ENCODE measurements at places on chromosomes 12 and 14. TPM values are rescaled to one million over a fixed set of nuclear protein-coding genes. Genes with fewer than 3 reads are reported as not detected.

CCDC177 gene
- total RNA-seq: not detected

DNA sequence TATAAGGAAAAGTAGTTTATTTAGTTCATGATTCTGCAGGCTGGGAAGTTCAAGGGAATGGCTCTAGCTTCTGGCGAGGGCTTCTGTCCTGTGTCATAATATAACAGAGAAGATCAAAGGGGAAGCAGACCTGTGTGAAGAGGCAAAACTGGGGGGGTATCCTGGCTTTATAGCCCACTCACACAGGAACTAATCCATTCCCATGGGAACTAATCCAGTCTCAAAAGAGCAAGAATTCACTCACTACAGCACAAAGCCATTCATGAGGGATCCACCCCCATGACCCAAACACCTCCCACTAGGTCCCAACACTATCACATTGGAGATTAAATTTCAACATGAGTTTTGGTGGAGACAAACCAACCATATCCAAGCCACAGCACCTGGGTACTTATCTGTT is 6.9 kb downstream of the ALDH6A1 start:
- no peak for DNase-seq

PPP1R1A gene
- total RNA-seq: not detected

CD4 gene
- total RNA-seq: 1.9 TPM

DNA sequence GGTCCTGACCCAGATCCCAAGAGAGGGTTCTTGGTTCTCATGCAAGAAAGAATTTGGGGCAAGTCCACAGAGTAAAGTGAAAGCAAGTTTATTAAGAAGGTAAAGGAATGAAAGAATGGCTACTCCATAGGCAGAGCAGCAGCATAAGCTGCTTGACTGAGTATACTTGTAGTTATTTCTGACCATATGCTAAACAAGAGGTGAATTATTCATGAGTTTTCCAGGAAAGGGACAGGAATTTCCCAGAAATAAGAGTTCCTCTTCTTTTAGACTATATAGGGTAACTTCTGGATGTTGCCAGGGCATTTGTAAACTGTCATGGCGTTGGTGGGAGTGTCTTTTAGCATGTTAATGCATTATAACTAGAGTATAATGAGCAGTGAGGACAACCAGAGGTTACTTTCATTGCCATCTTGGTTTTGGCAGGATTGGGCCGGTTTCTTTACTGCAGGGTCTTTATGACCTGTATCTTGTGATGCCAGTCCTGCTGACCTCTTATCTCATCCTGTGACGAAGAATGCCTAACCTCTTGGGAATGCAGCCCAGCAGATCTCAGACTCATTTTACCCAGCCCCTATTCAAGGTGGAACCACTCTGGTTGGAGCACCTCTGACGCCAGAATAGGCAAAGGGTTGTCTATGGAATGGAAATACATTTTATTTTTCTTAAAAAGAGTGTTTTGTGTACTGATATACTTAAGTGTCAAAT is 113.8 kb downstream of the OTOGL start:
- no peak for DNase-seq

ZC2HC1C gene
- total RNA-seq: 0.64 TPM

GRCh38 chr14:50056435-50056834 is 59.9 kb downstream of the VCPKMT start:
- no peak for DNase-seq

DNA sequence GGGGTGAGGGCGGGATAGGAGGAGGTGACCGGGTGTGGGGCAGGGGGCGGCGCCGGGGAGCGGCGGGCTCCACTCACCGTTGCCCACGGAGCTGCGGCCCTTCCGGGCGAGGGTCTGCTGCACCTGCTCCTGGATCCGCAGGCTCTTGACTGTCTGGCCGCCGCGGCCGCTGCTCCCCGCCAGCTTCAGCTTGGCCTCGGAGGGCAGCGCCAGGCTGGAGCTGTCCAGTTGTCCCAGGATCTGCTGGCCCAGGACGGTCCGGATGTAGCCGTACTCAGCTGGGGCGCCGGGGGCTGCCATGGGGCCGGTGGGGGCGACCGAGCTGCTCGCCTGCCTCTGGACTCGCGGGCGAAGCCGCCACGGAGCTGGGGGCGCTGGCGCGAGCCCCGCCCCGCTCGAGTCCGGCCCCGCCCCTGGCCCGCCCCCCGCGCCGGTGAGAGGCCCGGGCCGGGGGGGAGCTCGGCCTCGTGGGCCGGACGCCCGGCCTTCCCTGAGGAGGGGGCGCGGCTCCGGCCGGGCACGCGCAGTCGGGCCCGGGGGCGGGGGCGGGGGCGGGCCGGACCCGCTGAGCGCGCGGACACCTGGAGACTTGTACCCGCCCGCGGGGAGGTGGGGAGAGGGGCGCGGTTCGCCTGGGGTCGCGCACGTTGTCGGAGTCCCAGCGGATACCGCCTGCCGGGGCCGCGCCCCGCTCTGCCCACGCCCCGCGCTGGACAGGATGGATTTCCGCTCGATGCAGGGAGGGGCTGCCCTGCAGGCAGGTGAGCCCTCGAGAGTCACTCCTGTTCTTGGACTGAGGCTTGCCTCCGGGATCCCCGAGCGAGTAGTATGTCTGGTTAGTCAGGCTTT is at the start of gene PKP2:
Gene PKP2 (minus strand): TSS at position 346 of the 849 bp plus-strand sequence. CDS start 46 bp downstream, at position 300.
- peak; percentile 27 for DNase-seq

- no peak for DNase-seq
Measured at GRCh38 chr12:44021471-44021971, 185.6 kb downstream of the TMEM117 start.

- DNase-seq: no peak
Measured at GRCh38 chr14:99173506-99173905, 98.5 kb downstream of the BCL11B start.

GRCh38 chr12:75260316-75260715 is 50.7 kb upstream of the KCNC2 start:
- peak; percentile 47 for DNase-seq

- no peak for DNase-seq
Measured at GRCh38 chr12:82625523-82625922, 61.2 kb upstream of the TMTC2 start.

NYNRIN gene
- total RNA-seq: 11.6 TPM

KICS2 gene
- total RNA-seq: 9.0 TPM

SLC2A3 gene
- 91.5 TPM for total RNA-seq

CDKN1B gene
- 53.1 TPM for total RNA-seq

KLHDC1 gene
- total RNA-seq: 2.6 TPM

CCDC196 gene
- not detected for total RNA-seq

DNA sequence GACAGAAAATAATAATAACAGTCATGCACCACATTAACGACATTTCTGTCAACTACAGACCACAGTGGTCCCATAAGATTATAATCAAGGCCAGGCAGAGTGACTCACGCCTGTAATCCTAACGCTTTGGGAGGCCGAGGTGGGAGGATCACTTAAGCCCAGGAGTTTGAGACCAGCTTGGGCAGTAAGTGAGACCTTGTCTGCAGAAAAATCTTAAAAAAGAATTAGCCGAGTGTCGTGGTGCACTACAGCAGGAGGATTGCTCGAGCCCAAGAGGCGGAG is 8.6 kb downstream of the NAB2 start:
- no peak for DNase-seq

GRCh38 chr14:36671149-36671548 is 9.5 kb downstream of the PAX9 start:
- DNase-seq: no peak

- DNase-seq: peak; percentile 58
Measured at GRCh38 chr14:35113308-35113950, 8.4 kb downstream of the PPP2R3C start.

MTRFR gene
- total RNA-seq: 9.0 TPM

DNA sequence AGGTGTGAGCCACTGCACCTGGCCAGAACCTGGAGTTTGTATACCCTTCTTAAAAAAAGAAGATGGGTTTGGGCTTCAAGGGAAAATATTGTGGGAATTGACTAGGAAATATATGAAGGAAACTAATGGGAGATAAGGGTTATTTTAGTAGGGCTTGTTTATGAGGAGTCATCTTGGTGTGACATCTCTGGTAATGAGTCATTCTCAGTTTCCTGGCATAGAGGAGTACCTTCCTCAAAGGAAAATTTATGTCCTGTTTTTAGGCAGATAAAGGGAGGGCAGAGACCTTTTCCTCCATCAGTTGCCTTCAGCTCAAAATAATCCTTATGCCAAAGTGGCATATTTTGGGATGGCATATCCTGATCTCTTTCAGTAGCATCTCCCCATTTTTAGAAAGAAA is 30.6 kb upstream of the NFKBIA start:
- no peak for DNase-seq

GRCh38 chr12:92876496-92876895 is 52.6 kb downstream of the EEA1 start:
- DNase-seq: no peak

DNA sequence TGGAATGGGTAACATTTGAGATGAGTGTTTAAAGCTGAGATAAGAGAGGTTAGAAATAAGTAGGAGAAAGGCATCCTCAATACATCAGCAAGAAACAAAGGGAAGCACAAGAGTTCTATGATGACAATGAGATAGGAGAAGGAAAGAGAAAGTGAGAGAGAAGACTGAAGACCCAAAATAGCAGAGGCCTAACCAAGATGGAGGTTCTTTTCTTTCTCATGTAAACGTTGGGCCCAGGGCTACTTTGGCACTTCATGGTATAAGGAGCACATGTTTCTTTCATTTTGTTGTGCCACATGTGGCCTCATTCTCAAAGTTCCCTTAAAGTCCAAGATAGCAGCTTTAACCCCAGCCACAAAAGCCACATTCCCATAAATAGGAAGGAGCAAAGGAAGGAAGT is 120.5 kb upstream of the RMST start:
- DNase-seq: no peak

DNA sequence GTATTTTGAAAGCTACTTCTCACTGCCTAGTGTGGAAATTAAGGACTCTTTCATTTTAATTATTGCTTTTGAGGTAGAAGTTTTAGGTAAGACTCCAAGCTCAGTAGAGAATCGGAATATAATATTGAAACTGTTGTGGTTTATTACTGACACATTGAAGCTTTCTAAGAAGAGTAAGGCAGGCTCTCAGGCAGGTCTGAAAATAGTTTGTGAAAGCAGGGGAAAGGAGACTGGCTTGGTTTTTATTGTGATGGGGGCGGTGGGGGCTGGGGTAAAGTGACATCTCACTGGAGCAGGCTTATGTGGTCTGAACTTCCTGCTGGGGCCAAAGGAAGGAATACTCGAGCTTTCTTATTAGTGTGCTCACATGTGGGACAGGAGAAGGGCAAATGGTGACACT is 79.5 kb downstream of the OTOGL start:
- DNase-seq: no peak

CRIP2 gene
- total RNA-seq: 8.6 TPM

CFAP73 gene
- total RNA-seq: not detected

DNA sequence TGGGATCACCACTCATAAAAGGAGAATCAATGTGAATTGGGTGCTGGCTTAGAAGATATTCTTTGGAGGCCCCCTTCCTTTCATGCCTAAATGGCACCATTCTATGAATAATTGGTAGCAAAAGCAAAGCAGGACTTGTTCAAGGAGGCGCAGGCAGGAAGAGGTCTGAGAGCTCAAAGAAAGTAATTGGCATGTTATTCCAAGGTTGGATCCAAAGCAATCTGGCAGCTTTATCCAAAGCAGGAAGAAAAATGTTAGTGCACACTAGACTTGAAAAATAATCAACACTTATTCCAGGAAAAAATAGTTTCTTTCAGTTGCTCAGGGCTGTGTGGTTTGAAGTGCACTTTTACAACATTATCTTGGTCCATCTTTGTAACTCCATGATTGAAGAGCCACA is 326.4 kb downstream of the NUAK1 start:
- DNase-seq: no peak

DNA sequence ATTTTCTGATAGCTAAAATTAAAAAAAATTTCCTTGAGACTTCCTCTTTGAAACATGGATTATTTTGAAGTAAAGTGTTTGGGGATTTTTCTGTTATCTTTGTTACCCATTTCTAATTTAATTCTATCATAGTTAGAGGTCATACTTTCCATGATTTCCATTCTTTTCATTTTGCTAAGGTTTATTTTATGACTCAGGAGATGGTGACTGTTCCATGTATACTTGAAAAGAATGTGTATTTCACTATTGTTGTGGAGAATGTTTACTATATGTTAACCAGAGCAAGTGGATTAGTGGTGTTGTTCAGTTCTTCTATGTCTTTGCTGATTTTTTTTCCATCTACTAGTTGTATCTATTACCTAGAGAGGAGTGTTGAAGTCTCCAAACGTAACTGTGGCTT is 250.5 kb upstream of the PELI2 start:
- no peak for DNase-seq

GRCh38 chr14:24416932-24417619 is 12.4 kb downstream of the CBLN3 start:
- DNase-seq: no peak

DNA sequence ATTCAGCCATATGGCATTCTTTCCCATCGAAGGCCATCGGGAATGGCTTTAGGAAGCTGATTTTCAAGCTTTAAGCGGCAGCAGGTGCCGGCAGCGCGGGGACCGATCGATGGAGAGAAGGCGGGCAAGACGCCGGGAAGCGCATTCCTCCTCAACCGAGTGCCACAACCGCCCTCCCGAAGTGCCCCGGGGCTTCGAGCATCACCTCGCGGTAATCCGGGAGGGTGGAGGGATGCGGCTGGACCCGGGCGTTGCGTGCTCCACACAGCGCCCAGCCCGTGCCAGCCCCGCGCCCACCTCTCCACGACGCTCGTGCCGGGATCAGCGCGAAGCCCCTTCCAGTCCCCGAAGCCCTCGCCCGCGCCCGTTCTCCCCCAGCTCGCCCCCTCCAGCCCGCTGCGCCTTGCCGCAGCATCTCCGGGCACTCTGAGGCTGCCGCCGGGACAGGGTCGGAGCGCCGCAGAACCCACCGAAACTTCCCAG is 3.2 kb downstream of the USP44 start:
- no peak for DNase-seq

GRCh38 chr12:3295646-3296408 is 195.2 kb upstream of the PRMT8 start:
- peak; percentile 52 for DNase-seq

RIN3 gene
- total RNA-seq: 7.3 TPM

IRAK3 gene
- 2.6 TPM for total RNA-seq

DNA sequence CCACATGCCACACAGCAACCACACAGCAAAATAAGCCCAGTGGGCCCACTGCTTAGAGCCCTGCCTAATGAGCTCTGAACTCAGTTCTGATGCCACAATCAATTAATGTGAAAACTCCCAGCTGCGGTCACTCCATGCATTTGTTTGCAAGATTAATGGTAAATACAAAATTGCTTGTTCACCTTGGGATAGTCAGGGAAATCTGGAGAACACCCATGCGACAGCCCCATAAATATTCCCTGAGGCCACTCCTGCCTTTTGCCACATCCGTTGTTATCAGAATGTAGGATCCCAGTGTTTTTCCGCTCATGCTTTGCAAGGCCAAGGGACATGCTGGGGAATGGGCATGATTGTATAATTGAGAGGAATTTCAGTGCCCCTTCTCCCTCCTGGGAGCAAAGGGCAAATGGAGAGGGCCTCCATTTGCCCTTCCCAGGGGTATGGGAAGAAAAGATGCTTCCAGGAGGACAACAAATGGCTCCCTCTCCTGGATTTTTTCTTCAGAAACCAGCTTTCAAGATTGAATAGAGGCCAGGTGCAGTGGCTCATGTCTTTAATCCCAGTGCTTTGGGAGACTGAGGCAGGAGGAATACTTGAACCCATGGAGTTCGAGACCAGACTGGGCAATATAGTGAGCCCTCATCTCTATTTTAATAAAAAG is 30.8 kb upstream of the CMKLR1 start:
- DNase-seq: no peak
